Activated CD4-positive, alpha-beta T cell treated with anti-CD3 and anti-CD28 coated beads for 24 hours (primary cell): ENCODE measurements at places on chromosomes 11 and 22.

DNA sequence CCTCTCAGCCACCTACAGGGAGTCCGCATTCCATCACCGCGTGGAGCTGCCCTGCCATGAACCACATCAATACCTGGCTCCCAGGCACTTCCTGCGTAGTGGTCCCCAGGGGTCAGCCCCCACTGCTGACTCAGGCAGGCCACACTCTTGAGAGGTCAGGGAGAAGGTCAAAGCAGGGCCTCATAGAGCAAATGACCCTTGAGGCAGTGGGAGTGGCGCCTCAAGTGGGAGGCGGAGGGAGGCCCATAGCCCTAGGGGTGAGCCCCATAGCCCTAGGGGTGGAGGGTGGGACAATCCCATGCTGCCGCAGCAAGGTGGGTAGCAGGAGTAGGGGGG, 5.0 kb downstream of the PRDX5 start:
- no peak for DNase-seq

DNA sequence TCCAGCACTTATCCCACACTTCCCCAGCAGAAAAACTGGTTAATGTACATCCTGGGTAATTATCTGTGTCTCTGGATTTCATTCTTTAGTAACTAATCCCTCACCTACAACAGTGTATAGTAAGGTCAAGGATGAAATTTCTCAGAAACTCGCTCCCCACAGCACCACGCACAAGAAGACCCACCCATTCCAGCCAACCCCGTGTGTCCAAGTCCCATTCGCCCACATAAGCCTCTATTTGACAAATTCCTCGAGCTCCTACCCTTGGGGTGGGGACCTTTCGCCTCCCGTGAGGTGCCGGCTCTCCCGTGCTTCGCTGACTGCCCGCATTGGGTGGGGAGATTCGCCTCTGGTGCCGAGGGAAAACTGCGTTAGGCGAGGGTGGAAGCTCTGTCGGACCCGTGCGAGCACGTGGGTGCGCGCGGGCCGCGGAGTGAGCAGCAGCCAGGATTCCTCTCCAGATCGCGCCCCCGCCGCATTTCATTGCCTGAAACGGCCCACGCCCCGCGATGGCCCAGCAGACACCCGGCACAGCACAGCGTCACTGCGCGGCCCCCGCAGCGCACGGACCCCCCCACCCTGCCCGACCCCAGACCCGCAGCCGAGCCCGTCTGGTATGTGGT, 866 bp downstream of the EXPH5 start:
- peak; percentile 18 for DNase-seq

- DNase-seq: no peak
Measured at GRCh38 chr11:16883174-16883573, 131.0 kb downstream of the PLEKHA7 start.

- no peak for DNase-seq
Measured at GRCh38 chr11:95465887-95466286, 234.9 kb upstream of the SESN3 start.

GRCh38 chr22:43220625-43221380, 33.9 kb upstream of the TTLL12 start:
- no peak for DNase-seq

DNA sequence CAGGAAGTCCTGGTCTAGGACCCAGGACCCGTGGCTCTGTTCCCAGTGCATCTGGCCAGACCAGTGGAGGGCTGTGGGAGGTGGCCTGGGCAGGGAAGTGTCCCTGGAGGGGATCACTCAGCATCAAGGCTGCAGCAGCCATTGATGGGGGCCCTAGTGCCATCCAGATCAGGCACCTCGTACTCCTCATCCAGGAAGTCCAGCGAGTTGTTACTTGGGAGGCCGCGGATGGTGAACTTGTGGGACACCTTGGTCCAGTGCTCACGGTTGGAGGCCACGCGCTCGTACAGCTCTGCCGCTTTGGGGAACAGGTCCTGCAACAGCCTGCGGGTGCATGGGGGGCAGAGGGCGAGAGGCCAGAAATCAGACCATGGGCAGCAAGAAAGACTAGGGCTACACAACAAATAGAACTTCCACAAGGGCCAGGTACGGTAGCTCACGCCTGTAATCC, 96.9 kb downstream of the PDE2A start:
- DNase-seq: no peak

DNA sequence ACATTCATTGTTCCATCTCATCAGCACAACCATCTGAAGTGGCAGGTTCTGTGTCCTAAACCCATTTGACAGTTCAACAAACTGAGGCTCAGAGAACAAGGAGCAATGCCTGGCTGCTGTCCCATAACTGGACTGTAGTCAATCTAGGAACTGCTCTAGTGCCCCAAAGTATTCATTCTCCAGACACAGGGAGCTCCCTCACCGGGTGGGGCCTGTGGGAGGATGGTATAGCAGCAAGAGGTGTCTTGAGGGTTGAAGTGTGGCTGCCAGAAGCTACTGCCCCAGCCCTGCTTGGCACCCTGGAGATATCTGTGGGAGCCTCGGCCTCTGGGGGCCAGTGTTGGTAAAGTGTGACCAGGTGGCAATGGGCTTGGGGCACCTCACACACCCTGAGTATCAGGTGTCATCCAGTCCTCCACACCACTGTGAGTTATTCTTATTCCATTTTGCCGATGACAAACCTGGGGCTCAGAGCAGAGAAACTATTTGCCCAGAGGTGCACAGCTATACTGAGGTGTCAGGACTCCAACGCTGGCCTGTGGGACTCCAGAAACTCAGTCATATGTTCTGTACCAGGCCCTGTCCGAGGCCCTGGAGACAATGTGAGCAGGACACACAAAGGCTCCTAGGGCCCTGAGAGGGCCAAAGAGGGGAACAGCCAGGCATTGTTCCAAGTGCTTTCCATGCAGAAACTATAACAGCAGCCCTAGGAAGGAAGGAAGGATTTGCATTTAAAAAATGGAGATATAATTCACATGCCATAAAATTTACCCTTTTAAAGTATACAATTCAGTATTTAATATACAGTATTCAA, 46.0 kb upstream of the KLHL35 start:
- DNase-seq: no peak

DNA sequence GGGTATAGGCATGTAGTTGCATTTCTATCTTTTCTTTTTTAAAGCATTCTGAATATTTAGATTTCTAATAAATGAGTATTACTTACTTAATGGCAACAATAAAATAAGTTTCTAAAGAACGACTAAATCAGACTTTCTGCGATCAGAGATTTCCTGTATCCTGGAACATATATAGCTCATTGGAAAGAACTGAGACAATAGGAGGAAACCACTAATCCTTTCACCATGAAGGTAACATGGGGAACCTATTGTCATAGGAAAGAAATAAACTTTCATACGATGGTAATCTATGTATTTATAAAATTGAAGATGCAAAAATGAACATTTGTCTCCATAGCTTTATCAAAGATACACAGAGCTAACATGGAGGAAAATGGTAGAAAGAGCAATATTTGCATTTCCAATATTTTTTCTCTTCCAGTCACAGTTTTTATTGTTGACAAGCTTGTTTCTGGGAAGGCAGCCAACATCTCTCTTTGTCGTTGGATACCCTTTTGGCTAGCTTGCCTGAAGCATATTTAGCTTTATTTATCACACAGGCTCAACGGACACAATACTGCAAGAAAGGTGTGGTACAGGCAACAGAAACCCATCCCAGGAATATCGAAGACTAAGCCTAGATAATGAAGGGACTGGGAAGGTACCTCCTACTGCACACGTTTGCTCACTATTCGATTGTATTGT, 293.3 kb upstream of the MPPED2 start:
- DNase-seq: no peak

DNA sequence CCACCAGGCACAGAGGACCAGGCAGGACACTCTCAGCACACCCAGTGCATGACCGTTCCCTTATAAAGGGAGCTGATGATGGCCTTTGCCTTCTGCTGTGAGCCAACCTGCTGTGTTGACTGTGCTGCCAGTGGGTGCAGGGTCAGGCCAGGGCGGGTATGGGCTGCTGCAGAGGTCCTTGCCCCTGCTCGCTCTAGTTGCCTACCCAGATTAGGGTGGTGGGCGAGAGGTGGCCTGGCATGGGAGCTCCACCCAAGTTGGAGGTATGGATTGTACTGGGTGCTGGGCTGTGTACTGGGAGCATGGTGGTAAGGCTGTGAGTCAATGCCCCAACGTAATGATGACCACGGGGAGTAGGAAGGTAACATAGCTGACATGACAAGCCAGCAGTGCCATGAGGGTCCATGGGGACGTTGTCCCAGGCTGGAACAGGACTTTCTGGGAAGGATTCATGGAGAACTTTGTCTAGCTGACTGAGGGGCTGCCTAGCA, 24.5 kb upstream of the CYP2D6 start:
- no peak for DNase-seq

GRCh38 chr11:27477831-27478230, 5.2 kb upstream of the LGR4 start:
- no peak for DNase-seq

DNA sequence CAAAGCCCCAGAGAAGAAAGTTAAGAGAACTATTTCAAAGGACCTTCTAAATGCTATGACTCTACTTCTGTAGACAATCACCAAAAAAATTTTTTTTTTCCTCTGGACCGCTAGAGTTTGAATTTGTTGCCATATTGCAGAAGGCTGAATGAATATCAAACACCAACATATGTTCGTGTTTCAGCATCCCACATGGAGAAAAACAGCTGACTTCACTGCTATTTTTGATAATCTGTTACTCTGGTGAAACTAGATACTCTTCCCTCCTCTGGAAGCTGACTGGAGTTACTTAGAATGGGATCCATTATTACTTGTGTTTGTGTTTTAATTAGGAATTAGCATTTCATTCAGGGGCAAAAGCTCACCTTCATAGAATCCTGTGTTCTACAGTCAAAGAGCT, 447.0 kb downstream of the AASDHPPT start:
- DNase-seq: no peak

DNA sequence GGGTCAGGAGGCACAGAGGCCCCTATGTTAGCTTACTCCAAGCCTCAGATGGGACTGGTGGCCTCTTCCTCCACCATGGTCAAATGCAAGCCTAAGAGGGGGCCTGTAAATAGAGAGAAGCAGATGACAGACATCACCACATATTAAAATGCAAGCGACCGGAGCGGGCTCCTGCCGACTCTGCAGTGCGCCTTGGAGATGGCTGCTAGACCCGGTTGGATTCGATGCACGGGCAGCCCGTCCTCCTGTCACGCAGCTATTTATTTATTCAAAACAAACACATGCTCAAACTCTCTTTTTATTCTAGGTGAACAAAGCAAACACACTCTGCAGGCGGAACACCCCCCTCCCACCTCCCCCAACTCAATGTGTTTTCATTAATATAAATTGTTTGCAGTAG, 208.0 kb downstream of the DSCAML1 start:
- no peak for DNase-seq

DNA sequence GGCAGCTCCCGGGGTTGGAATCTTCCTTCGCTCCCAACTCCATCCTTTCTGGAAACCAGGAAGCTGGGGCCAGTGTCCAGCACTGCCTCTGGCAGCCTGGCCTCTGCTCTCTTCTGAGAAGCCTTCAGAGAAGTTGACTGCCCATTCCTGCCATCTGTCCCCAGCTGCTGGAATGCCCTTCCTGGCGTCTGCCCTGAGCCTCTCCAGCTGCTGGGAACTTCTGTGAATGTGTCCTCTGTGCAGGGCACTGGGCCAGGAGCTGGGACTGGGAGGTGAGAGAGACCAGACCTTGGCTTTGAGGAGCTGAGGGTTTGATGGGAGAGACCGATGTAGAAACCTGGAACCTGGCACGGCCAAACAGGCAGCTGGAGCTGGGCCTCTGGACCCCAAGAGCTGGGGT, 5.9 kb upstream of the SOX10 start:
- no peak for DNase-seq

- no peak for DNase-seq
Measured at GRCh38 chr22:49093192-49093880, 734.3 kb downstream of the BRD1 start.
